Fibroblast of skin of right quadriceps (primary cell): ENCODE measurements at places on chromosomes 13 and 19.

DNA sequence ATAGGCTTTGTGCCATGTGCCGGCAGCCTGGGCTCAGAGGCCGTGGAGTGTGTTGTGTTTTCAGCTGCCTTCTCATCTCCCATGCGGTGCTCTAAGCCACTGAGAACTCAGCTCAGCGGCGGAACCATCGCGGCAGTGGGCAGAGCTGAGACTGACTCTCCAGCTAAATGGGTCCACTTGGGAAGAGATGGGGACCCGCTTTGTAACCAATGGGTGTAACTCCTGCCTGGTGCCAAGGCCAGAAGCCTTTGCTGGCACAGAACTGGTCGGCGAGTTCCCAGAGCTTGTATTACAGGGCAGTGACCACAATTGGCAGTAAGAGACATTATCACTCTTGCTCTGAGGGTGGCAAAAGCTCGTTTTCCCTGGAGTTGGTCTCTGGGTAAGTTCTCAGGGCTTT lies 183.0 kb downstream of the STK24 start:
- no peak for DNase-seq

GRCh38 chr13:51759240-51759639 lies 44.7 kb downstream of the DHRS12 start:
- peak; percentile 42 for DNase-seq

GRCh38 chr13:59700281-59700680 lies 463.4 kb downstream of the DIAPH3 start:
- peak; percentile 72 for DNase-seq

- no peak for DNase-seq
Observed at GRCh38 chr13:23703246-23703860, 133.1 kb downstream of the TNFRSF19 start.

DNA sequence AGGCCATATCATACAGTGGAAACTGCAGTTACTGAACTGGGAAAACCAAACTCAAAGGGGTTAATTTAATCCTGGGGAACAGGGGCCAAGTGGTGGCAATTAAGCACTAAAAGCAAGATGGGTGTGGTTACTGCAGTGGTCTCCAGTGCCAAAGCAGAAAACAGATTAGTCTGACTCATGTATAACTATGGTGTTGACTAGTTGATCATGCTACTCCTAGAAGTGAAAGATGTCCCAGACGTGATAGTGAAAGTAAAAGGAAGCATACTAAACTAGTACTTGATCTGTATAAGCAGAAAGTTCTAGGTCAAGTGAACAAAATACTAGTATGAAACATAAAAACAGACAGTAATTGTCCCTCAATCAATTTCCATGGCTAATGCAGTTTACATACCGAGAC lies 360.0 kb upstream of the SLITRK5 start:
- no peak for DNase-seq

- peak; percentile 92 for DNase-seq
Observed at GRCh38 chr19:40433391-40434216, 7.8 kb upstream of the SERTAD1 start.

- DNase-seq = no peak
Observed at GRCh38 chr19:11652492-11652891, 55.2 kb downstream of the ZNF627 start.
